ENCODE measurements at places on chromosomes 5 and 9. TPM values are rescaled to one million over a fixed set of nuclear protein-coding genes. Genes with fewer than 3 reads are reported as not detected.

DNA sequence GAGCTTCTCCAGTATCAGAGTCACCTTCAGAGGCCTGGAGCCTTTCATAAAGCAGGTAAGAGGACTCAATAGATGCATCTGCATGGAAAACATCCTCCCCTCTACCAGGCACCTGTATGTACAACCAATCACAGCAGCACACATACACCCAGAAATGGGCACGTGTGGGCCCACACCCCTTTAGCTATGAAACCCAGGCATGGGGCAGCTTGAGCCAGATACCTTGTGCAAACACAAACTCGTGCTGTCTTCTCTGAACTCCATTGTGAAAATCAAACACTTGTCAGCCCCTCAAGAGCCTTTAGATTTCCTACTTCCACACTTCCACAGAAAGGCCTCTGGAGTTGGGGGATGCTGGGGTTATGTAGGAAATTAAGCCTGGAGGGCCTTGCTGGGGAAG, 1.1 kb upstream of the CSF2 start:
- no peak overlapping the region for H3K4me3 ChIP-seq
- no peaks in the 10 kb centered on the region for H3K36me3 ChIP-seq
- no peaks in the 10 kb centered on the region for H3K27me3 ChIP-seq
- H3K27ac ChIP-seq = no peak overlapping the region

DNA sequence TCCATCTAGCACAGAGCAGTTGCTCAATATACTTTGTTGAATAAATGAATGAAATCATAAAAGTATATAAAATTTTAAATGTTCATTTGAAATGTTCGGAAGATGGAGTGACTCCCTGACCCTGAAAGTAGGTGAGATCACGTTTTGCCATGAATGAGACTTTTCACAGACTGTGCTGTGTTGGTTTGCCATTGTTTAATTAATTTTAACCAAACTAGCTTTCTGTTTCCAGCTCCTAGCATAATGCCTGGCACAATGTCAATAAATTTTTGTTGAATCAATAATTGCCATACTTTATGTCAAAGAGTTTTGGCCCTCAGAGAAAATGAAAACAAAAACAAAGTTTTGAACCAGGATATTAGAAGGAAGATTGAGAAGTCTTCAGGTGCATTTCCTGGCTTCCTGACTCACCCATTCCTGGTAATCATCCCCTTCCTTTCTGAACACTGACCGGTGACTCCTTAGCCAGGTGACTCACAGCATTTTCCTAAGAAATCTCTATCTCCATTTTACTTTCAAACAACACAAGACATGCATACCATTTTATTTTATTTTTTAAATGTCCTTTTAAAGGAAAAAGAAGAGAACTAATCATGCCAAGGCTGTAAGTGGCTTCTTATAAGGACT, 15.1 kb downstream of the SLC28A3 start:
- no peak for DNase-seq
- no peaks in the 10 kb centered on the region for H3K27me3 ChIP-seq
- H3K27ac ChIP-seq = no peak overlapping the region
- H3K4me3 ChIP-seq = no peak overlapping the region
- peaks cover 5% of the 10 kb centered on the region for H3K4me1 ChIP-seq
- no peaks in the 10 kb centered on the region for H3K36me3 ChIP-seq

DNA sequence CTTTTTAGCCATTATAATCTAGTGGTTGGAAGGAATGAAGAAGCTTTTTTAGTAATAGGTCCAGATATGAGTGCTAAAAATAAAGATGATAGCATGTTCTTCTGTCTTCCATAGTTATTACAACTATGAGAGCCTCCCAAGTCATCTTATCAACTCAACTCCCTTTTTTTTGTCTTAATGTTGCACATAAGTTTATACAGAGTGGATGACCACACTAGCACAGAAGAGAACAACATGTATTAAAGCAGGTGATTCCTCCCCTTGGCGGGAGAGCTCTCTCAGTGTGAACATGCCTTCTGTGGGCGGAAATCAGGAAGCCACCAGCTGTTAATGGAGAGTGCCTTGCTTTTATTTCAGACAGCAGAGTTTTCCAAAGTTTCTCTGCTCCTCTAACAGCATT, 40.1 kb upstream of the STX17 start:
- no peak overlapping the region for H3K4me3 ChIP-seq
- DNase-seq = no peak
- peaks cover 5% of the 10 kb centered on the region for H3K4me1 ChIP-seq
- H3K27ac ChIP-seq = no peak overlapping the region
- H3K27me3 ChIP-seq = peaks cover 3% of the 10 kb centered on the region
- no peaks in the 10 kb centered on the region for H3K36me3 ChIP-seq

Gene SH3GL2
- total RNA-seq = 7.6 TPM

All from type B pancreatic cell (in vitro differentiated cells).